ENCODE measurements at places on chromosomes 16 and 17.

- DNase-seq, result no peak
Measured at GRCh38 chr16:23920899-23921298, 85.1 kb downstream of the PRKCB start.

DNA sequence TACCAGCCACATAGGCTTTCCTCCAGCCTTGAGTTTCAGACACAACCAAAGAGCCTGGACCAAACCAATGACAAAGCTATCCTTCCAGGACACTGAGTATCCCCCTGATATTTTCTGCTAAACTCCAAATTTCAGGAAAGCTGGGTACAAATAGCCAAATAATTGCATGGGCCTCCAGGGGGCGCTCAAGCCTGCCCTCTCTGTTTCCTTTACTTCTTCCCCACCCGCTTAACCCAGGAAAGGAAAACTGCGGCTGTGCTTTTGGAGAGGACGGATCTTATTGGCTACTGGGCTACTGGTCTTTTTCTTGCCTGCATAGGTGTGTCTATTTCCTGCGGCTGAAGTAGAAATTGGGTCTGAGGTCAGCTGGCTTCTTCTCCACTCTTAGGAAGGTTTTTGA is 30.1 kb downstream of the GNGT2 start:
- DNase-seq, result peak; percentile 31

DNA sequence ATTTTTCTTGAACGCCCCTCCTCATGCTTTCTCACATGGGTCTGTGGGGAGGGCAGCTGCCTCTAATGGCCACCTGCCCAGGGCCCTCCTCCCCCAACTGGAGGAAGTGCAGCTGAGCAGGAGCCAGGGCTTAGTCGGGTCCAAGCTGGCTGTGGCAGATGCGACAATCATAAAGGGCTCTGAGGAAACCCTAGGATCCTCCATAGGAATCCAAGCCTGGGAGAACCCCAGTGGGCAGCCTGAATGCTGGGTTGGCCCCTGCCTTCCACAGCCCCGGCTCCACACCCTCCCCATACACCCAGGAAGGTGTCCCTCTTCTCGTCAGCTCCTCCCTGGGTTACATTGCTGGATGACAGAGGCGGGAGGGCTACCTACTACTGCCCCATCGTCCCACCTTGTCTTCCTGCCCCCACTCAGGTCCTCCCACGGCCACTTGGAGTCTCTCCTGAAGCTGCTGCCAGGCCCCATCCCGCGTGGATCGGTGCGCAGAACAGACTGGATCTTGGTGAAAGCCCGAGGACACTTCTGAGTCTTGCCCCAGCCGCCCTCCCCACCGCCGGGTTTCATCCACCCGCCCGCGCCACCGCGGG is 15.6 kb upstream of the CBFB start:
- DNase-seq, result no peak

DNA sequence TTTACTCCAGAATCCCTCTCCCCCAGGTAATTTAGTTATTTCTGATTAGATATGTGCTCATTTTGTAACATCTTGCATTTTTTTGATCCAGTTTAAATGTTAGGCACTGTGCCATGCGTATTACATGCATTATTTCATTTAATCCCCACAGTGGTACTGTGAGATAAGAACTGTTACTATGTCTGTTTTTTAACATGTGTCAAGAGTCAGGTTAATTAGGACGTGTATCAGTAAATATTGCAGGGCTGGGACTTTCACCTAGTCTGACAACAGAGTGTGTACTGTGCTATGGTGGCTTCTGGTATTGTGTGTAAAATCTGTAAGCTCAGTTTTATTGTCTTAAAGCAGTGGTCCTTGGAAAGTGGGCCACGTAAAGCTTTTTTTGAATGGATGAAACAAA is 10.6 kb downstream of the RSPRY1 start:
- DNase-seq, result no peak

- DNase-seq, result no peak
Measured at GRCh38 chr16:59260892-59261291, 526.8 kb upstream of the GOT2 start.

- no peak for DNase-seq
Measured at GRCh38 chr17:34579979-34580684, 750 bp downstream of the TMEM132E start.

DNA sequence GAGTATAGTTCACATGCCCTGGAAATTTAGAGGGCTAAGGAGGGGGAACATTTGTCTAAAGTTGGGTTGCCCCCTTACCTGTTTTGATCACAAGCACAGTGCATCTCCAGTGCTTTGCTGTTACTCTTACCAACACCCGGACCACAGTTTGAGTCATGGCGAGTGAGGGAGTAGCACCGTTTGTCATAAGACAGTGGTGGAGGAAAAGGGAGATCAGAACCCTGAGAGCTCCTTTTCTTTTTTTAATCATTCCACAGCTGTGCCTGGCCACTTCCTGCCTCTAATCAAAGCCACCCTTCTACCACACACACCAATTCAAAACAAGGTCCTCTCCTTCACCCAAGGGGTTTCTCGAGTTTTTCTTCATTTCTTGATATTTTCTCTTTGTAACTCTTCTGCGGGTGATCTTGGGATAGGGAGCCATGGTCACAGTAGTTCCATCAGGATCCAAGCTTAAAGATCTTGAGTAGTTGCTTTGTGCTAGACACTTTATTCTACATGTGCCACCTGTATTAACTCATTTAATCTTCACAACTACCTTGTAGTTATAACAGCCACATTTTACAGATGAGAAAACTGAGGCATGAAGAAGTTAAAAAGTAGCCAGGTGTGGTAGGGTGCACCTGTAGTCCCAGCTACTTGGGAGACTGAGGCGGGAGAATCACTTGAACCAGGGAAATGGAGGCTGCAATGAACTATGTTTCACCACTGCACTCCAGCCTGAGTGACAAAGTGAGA is 5.0 kb upstream of the MYL4 start:
- DNase-seq, result no peak

GRCh38 chr16:61366006-61366405 is 670.2 kb downstream of the CDH8 start:
- no peak for DNase-seq

GRCh38 chr17:75131278-75132017 is at the start of gene NT5C:
Gene NT5C (minus strand): TSS chr17:75131742. CDS start chr17:75131707, 35 bp downstream.
- peak; percentile 74 for DNase-seq

DNA sequence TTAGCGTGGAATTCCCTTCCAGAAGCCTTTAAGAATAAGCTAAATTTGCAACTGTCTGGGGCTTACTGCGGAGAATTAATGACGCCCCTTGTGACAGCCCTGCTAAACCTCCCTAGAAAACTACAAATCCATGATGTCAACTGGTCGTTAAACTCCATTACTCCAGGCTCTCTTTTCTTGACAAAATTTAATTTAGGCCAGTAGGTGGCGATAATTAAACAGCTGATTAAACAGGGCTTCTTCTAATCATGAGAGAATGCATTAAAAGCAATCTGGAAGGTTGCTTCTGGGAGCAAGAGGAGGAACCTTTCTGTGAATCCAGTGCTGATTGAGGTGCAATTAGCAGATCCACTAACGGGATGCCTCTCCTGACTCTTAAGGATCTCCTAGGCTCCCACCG is 8.1 kb upstream of the NLRP1 start:
- DNase-seq, result peak; percentile 27

- DNase-seq, result no peak
Measured at GRCh38 chr16:46739934-46740333, 8.2 kb downstream of the MYLK3 start.

DNA sequence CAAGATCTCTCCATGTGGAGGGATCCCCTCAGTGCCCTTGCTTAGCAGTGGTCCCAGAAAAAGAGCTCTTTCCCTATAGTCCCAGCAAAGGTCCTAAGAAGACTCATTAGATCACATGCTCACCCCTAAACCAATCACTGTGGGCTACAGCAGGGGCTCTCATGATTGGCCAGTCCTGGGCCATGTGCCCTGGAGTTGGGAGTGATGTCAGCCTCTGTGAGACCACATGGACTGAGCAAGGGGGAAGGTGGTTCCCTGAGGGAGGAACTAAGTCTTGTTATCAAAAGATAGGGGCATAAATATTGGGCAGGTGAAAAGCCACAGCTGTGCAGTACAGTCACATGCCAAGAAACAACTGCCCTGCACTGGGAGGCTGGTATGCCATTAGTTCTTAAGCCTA is 51.3 kb downstream of the SCNN1B start:
- no peak for DNase-seq

GRCh38 chr16:23679274-23679985 is 741 bp downstream of the PLK1 start:
- peak; percentile 67 for DNase-seq

- DNase-seq, result peak; percentile 29
Measured at GRCh38 chr17:65523411-65523810, 38.0 kb downstream of the AXIN2 start.
